ENCODE measurements at places on chromosomes 12 and 14. TPM values are rescaled to one million over a fixed set of nuclear protein-coding genes. Genes with fewer than 3 reads are reported as not detected.
A peak's percentile ranks its signal among the peaks of the same experiment; 100 is the strongest.

TEX52 gene
- total RNA-seq: not detected

P2RX2 gene
- total RNA-seq: not detected

LRRC10 gene
- total RNA-seq: not detected

BIN2 gene
- not detected for total RNA-seq

UBE2N gene
- total RNA-seq: 148 TPM

SLC6A12 gene
- 1.8 TPM for total RNA-seq

PSMA3 gene
- total RNA-seq: 222 TPM

TMEM52B gene
- not detected for total RNA-seq

ADCY4 gene
- 3.4 TPM for total RNA-seq

DNA sequence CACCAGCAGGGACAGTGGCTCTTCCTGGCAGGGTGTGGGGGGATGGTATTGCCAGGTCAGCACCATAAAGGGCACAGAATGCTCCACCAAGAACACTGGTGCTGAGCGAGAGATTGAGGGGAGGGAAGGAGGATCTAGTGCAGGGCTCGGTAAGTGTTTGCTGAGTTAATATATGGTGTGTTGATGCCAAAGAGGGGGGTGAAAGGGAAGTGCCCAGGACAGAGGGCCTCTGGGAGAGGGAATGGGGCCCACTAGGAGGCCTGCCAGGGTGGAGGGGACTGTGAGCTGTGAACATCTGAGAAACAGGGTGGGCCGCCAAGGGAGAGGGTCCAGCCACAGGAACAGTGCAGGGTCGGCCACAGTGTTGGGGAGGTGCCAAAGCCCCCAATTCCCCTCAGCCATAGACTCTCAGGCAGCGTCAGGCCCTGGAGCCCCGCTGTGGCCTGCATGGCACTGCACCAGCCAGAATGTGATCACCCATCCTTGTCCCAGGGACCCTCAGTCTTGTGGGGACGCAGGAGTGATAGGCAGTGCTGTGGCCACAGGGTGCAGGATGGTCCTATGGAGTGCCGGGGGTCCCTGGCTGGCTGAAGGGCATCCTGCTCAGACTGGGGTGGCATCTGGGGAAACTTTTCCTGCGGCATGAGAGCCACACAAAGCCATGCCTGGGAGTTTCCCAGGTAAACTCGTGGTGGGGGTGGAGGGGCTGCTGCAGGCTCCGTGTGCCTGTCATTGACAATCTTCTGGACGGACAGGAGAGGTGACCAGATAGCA, 11.9 kb downstream of the RIN3 start:
- H3K4me3 ChIP-seq: no peak overlapping the region
- no peaks in the 10 kb centered on the region for H3K4me1 ChIP-seq
- H3K27me3 ChIP-seq: no peaks in the 10 kb centered on the region
- H3K27ac ChIP-seq: no peak overlapping the region
- DNase-seq: no peak
- H3K36me3 ChIP-seq: no peaks in the 10 kb centered on the region

GRCh38 chr12:72869024-72869423, 596.9 kb downstream of the TRHDE start:
- no peak for DNase-seq
- peaks cover 7% of the 10 kb centered on the region for H3K4me1 ChIP-seq
- H3K4me3 ChIP-seq: no peak overlapping the region

DNA sequence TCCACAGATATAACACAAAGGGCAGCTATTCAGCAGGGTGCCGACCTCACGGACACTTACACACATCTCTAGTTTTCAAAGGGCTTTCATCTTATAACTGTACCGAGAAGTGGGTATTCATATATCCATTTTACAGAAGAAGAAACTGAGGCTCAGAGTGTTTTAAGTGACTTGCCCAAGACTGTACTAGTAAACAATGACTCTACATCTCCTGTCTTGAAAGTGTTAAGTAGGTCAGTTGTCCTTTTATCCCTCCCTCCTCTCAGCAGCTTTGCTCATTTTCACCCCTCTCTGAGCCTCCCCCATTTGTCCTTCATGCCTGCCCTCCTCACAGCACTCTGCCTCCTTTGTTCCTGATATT, 13.8 kb downstream of the CFAP251 start:
- no peak overlapping the region for H3K4me3 ChIP-seq
- no peaks in the 10 kb centered on the region for H3K36me3 ChIP-seq
- H3K27ac ChIP-seq: no peak overlapping the region
- DNase-seq: no peak

- no peaks in the 10 kb centered on the region for H3K36me3 ChIP-seq
- no peak overlapping the region for H3K4me3 ChIP-seq
- H3K4me1 ChIP-seq: no peaks in the 10 kb centered on the region
- no peak overlapping the region for H3K27ac ChIP-seq
- DNase-seq: no peak
These were observed 446.9 kb downstream of the MED13L start for GRCh38 chr12:115830633-115831032.

DNA sequence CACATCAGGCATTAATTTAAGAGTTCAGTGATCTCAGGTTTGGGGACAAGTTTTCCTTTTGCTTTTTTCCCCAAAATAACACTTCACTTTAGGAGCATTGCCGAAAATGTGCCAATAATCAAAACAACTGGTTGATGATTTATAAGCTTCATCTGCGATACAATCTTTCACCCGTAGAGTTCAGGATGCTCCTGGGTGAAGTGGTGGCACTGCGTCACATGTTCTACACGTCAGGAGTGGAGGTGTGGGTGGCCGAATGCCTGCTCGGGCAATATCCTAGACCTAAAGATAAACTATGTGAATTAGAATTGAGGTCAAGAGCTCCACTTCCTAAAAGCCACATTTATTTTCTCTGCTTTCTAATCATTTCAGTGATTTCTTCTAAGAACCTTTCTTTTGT, 70.9 kb upstream of the DICER1 start:
- H3K4me1 ChIP-seq: peaks cover 17% of the 10 kb centered on the region
- no peak for DNase-seq
- H3K36me3 ChIP-seq: no peaks in the 10 kb centered on the region
- H3K27ac ChIP-seq: no peak overlapping the region
- H3K4me3 ChIP-seq: no peak overlapping the region

GRCh38 chr12:14989790-14990189, 16.9 kb downstream of the PDE6H start:
- no peak overlapping the region for H3K4me3 ChIP-seq
- H3K27me3 ChIP-seq: no peaks in the 10 kb centered on the region
- H3K4me1 ChIP-seq: peaks cover 18% of the 10 kb centered on the region
- H3K36me3 ChIP-seq: no peaks in the 10 kb centered on the region
- no peak for DNase-seq
- H3K27ac ChIP-seq: no peak overlapping the region

- no peaks in the 10 kb centered on the region for H3K36me3 ChIP-seq
- DNase-seq: no peak
- peaks cover 7% of the 10 kb centered on the region for H3K4me1 ChIP-seq
- no peak overlapping the region for H3K4me3 ChIP-seq
- no peak overlapping the region for H3K27ac ChIP-seq
These were observed 14.9 kb downstream of the TMEM116 start for GRCh38 chr12:111998015-111998414.

- no peak for DNase-seq
- H3K4me1 ChIP-seq: no peaks in the 10 kb centered on the region
- H3K36me3 ChIP-seq: no peaks in the 10 kb centered on the region
- no peak within 1 kb of the TSS for H3K27ac ChIP-seq
These were observed at the start of gene GUCY2C for GRCh38 chr12:14696265-14696741. GUCY2C (minus strand) TSS chr12:14696599; CDS start chr12:14696448, 151 bp downstream.

DNA sequence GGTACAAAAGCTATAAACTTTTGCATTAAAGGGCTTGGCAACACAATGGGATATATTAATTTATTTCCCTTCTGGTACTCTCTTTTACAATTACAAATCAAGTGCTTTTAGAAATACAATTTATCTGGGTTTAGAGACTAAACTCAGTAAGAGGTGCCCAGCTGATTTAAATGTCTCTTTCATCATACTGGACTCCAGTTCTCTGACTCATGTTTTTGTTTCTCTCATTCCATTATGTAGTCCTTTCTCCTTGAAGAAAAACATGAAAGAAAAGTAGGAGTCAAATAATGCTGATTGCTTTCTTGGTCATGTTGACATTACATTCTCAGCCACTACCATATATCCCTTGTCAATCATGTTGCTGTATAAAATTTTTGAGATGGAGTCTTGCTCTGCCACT, 36.3 kb upstream of the CFL2 start:
- no peak overlapping the region for H3K27ac ChIP-seq
- H3K27me3 ChIP-seq: no peaks in the 10 kb centered on the region
- DNase-seq: no peak
- H3K4me3 ChIP-seq: no peak overlapping the region

DNA sequence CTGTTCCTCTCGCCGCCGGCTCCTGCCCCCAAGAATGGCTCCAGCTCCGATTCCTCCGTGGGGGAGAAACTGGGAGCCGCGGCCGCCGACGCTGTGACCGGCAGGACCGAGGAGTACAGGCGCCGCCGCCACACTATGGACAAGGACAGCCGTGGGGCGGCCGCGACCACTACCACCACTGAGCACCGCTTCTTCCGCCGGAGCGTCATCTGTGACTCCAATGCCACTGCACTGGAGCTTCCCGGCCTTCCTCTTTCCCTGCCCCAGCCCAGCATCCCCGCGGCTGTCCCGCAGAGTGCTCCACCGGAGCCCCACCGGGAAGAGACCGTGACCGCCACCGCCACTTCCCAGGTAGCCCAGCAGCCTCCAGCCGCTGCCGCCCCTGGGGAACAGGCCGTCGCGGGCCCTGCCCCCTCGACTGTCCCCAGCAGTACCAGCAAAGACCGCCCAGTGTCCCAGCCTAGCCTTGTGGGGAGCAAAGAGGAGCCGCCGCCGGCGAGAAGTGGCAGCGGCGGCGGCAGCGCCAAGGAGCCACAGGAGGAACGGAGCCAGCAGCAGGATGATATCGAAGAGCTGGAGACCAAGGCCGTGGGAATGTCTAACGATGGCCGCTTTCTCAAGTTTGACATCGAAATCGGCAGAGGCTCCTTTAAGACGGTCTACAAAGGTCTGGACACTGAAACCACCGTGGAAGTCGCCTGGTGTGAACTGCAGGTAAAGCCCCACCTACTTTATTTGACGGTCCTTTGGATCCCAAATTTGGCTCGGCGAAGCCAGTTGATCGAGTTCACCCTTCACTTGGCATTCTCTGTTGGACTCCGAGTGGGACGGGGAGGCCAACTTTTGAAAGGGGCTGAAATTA, 1.5 kb downstream of the WNK1 start:
- peak overlapping the region; percentile 88 for H3K27ac ChIP-seq
- peaks cover 17% of the 10 kb centered on the region for H3K4me1 ChIP-seq
- DNase-seq: peak; percentile 67
- H3K36me3 ChIP-seq: peaks cover 13% of the 10 kb centered on the region
- no peak overlapping the region for H3K4me3 ChIP-seq
- H3K27me3 ChIP-seq: no peaks in the 10 kb centered on the region

- peaks cover 32% of the 10 kb centered on the region for H3K4me1 ChIP-seq
- H3K4me3 ChIP-seq: no peak overlapping the region
- H3K27me3 ChIP-seq: no peaks in the 10 kb centered on the region
- H3K27ac ChIP-seq: peak overlapping the region; percentile 0
- no peaks in the 10 kb centered on the region for H3K36me3 ChIP-seq
These were observed 202.6 kb downstream of the TMX1 start for GRCh38 chr14:51442513-51443175.

GRCh38 chr12:4278329-4279197, 5.0 kb downstream of the CCND2 start:
- H3K27me3 ChIP-seq: peaks cover 99% of the 10 kb centered on the region
- no peak overlapping the region for H3K27ac ChIP-seq
- peaks cover 17% of the 10 kb centered on the region for H3K4me1 ChIP-seq
- peaks cover 9% of the 10 kb centered on the region for H3K36me3 ChIP-seq

GRCh38 chr12:71440345-71440762, 756 bp downstream of the LGR5 start:
- peaks cover 11% of the 10 kb centered on the region for H3K36me3 ChIP-seq
- H3K4me1 ChIP-seq: peaks cover 26% of the 10 kb centered on the region
- H3K27me3 ChIP-seq: peaks cover 74% of the 10 kb centered on the region
- peak overlapping the region; percentile 82 for H3K4me3 ChIP-seq
- DNase-seq: peak; percentile 10

DNA sequence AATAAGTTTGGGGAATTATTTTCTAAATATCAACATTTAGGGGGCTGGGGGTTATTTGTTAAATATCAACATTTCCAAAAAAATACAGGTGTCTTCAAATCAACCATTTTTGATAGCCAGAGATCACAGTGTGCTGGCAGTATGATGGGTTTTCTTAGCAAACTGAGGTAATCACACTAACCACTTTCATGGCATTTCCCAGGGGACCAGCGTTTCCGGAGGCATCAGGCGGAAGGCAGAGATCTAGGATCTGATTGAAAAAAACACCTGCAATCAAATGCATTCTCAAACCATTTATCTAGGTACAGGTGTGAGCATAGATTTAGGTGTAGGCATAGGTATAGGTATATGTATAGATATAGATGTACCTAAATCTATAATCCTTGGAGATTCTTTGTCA, 34.6 kb downstream of the GLRX5 start:
- no peaks in the 10 kb centered on the region for H3K4me1 ChIP-seq
- no peak for DNase-seq
- H3K36me3 ChIP-seq: no peaks in the 10 kb centered on the region
- no peak overlapping the region for H3K27ac ChIP-seq
- no peak overlapping the region for H3K4me3 ChIP-seq
- H3K27me3 ChIP-seq: peaks cover 74% of the 10 kb centered on the region

GRCh38 chr12:51905471-51906429, 1.6 kb upstream of the ACVRL1 start:
- H3K4me3 ChIP-seq: no peak overlapping the region
- no peaks in the 10 kb centered on the region for H3K36me3 ChIP-seq
- H3K27me3 ChIP-seq: peaks cover 38% of the 10 kb centered on the region
- DNase-seq: no peak
- H3K27ac ChIP-seq: no peak overlapping the region
